ENCODE measurements at places on chromosomes 4 and X.

DNA sequence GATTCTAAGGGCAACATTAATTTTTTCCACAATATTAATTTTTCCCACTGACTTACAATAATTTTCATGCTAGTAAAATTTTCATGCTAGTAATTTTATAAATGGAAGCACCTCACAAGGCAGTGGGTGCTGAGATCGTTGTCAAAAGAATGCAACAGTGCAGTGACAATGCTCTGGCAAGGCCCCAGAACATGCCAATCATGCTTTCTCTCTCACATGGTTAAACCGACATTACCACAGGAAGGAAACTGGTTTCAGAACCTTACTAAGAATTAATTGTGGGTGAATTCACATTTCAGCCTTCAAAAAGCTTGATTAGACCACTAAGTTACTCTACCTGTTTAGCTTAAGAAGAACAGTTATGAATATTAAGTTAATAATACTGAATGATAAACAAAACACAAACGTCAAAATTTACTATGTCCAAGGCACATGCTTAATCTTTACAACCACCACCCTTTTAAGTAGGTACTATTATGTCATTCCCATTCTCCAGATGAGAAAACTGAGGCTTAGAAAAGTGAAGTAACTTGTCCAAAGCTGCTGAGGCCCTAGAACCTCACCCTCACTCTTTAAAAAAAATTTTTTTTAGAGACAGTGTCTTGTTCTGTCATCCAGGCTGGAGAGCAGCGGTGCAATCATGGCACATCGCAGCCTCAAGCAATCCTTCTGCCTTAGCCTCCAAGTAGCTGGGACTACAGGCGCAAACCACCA, 10.0 kb upstream of the OPHN1 start:
- no peak for DNase-seq
- H3K27me3 ChIP-seq: peaks cover 1% of the 10 kb centered on the region
- H3K4me1 ChIP-seq: no peaks in the 10 kb centered on the region
- H3K4me3 ChIP-seq: no peak overlapping the region

- no peaks in the 10 kb centered on the region for H3K4me1 ChIP-seq
- DNase-seq: no peak
- H3K27me3 ChIP-seq: peaks cover 25% of the 10 kb centered on the region
- no peaks in the 10 kb centered on the region for H3K36me3 ChIP-seq
- no peak overlapping the region for H3K27ac ChIP-seq
These were observed 2.9 kb downstream of the DOK7 start for GRCh38 chr4:3465698-3466671.

DNA sequence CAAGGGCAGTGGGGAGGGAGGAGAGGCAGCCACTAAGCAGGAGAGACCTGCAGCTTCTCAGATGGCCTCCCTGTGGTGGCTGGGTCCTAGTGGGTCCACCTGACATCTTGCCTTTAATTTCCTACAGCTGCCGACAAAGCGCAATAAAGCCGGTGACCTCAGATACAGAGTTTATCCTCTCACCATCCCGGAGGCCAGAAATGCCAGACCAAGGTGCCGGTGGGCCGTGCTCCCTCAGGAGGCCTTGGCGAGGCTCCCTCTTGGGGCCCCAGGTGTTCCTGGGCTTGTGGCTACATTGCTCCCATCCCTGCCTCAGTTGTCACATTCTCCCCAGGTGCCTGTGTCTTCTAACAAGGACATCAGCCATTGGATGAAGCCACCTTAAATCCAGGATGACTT, 103.0 kb downstream of the ADRA2C start:
- H3K4me3 ChIP-seq: no peak overlapping the region
- H3K27ac ChIP-seq: no peak overlapping the region
- H3K36me3 ChIP-seq: peaks cover 5% of the 10 kb centered on the region
- H3K4me1 ChIP-seq: peaks cover 7% of the 10 kb centered on the region

DNA sequence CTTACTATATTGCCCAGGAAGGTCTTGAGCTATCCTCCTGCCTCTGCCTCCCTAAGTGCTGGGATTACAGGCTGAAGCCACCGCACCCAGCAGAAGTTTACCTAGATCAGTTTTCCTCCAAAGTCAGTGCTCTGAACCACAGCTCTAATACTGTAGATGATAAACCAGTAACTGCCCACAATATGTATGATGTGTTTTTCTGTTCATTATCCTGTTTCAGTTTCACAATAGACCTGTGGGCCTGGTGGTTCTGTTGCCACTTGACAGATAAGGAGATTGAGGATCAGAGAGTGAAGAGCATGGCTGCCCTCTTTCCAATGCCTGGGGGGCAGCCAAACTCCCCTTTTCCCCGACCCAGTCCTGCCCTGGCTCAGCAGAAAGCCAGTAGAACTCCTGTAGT, 87.0 kb downstream of the EFNB1 start:
- no peak for DNase-seq
- no peak overlapping the region for H3K4me3 ChIP-seq
- no peak overlapping the region for H3K27ac ChIP-seq
- peaks cover 16% of the 10 kb centered on the region for H3K27me3 ChIP-seq

- DNase-seq: no peak
- no peak overlapping the region for H3K27ac ChIP-seq
- H3K36me3 ChIP-seq: peaks cover 3% of the 10 kb centered on the region
- no peak overlapping the region for H3K4me3 ChIP-seq
These were observed 112.0 kb downstream of the IRF2 start for GRCh38 chr4:184362396-184362795.

- no peak for DNase-seq
- peaks cover 20% of the 10 kb centered on the region for H3K4me1 ChIP-seq
- peaks cover 32% of the 10 kb centered on the region for H3K27me3 ChIP-seq
These were observed 9.9 kb downstream of the CRMP1 start for GRCh38 chr4:5882947-5883346.

DNA sequence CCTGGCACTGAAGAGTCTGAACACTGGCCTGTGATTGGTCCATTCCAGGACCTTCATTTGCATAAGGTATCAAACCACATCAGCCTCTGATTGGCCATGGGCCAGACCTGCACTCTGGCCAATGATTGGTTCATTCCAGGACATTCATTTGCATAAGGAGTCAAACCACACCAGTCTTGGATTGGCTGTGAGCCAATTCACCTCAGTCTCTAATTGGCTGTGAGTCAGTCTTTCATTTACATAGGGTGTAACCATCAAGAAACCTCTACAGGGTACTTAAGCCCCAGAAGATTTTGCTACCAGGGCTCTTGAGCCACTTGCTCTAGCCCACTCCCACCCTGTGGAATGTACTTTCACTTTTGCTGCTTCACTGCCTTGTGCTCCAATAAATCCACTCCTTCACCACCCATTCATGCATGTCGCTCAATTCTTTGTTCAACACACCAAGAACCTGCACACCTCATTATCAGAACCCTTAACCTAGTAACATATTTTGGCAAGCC, 14.2 kb upstream of the HERC5 start:
- no peak for DNase-seq
- no peak overlapping the region for H3K27ac ChIP-seq
- no peaks in the 10 kb centered on the region for H3K27me3 ChIP-seq
- H3K4me1 ChIP-seq: peaks cover 3% of the 10 kb centered on the region

GRCh38 chr4:36249610-36250009, 5.3 kb upstream of the ARAP2 start:
- no peak overlapping the region for H3K4me3 ChIP-seq
- H3K36me3 ChIP-seq: no peaks in the 10 kb centered on the region
- no peaks in the 10 kb centered on the region for H3K27me3 ChIP-seq
- H3K4me1 ChIP-seq: peaks cover 38% of the 10 kb centered on the region
- no peak for DNase-seq

DNA sequence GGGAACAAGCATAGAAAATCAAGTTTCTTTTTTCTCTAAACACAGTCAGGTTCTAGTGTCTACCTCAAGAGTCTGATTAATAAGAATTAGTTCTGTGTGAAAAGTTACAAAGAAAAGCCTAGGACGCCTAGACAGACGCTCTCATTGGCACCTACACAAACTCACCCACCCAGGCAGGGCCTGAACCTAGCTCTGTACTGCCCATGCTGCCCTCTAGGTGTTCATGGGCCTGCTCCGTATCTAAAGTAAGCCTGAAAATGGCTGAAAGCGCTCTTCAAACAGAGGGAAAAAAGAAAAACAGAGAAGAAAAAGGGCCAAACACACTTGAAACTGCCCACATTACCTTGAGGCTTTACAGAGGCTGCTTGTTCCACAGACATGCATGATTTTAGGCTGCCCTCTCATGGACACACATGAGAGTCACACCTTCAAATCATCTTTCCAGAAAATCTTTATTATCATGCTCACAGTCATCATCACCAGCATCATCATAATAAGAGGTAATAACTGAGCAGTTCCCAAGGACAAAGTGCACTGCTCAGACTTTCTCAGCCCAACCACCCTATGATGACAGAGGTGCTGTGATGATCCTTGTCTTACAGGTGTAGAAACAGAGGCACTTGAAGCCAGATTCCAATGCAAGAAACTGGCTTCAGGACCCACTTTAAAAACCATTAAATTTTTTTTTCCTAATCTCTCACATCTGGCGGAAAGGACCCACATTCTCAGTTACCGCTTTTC, 49.6 kb downstream of the MAP7D2 start:
- H3K4me3 ChIP-seq: no peak overlapping the region
- H3K4me1 ChIP-seq: no peaks in the 10 kb centered on the region
- no peak overlapping the region for H3K27ac ChIP-seq
- DNase-seq: peak; percentile 18
- H3K36me3 ChIP-seq: no peaks in the 10 kb centered on the region
